ENCODE measurements at places on chromosomes 12 and 14.

GRCh38 chr14:68418174-68419118 lies 374.4 kb downstream of the ZFP36L1 start:
- DNase-seq = no peak

GRCh38 chr14:94500264-94500663 lies 9.0 kb downstream of the SERPINA12 start:
- DNase-seq = no peak

GRCh38 chr14:93309427-93309966 lies 23.3 kb downstream of the BTBD7 start:
- DNase-seq = no peak

GRCh38 chr12:54437697-54438096 lies 18.6 kb upstream of the ITGA5 start:
- DNase-seq = no peak

DNA sequence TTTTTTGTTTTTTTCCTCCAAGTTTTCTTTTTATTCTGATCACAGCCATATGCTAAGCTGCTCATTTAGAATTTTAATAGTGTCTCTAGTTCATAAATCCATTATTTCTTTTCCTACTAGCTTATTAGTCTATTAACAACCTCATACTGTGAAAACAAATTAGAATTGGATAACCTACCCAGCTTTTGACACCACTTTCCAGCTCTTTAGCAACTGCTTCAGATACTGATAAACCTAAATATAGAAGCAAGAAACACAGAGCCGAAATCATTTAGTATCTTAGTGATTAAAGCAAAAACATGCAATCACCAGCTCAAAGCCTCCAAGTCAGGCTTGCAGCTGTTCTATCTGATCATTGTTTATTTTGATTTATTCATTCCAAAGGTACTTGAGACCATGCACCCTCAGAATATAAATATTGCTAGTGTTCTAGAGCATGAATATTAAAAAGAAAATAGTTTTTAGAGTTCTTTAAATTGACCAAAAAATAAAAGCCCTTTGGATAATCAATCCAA lies 121.5 kb downstream of the STXBP6 start:
- DNase-seq = no peak

GRCh38 chr14:55245657-55246268 lies 25.5 kb upstream of the FBXO34 start:
- peak; percentile 39 for DNase-seq

DNA sequence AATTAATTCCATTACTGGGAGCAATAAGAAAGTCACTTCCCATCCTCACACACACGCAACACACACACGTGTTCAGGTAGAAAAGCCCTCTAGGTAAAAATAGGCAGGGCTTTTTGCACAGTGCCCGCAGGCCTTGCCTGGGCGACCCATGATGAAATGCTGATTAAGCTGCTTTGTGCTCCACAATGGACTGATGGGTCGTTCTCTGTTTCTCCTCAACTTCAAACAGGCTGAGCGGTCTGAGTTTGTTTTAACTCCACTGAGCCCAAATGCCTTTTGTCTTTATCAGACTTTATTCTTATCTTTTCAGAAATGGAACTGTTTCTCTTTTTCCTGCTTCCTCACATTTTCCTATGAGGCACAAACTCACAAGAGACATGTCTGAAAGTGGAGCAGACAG lies 9.4 kb upstream of the DACT1 start:
- DNase-seq = no peak

GRCh38 chr12:64631197-64631596 lies 20.9 kb downstream of the RASSF3 start:
- DNase-seq = no peak

DNA sequence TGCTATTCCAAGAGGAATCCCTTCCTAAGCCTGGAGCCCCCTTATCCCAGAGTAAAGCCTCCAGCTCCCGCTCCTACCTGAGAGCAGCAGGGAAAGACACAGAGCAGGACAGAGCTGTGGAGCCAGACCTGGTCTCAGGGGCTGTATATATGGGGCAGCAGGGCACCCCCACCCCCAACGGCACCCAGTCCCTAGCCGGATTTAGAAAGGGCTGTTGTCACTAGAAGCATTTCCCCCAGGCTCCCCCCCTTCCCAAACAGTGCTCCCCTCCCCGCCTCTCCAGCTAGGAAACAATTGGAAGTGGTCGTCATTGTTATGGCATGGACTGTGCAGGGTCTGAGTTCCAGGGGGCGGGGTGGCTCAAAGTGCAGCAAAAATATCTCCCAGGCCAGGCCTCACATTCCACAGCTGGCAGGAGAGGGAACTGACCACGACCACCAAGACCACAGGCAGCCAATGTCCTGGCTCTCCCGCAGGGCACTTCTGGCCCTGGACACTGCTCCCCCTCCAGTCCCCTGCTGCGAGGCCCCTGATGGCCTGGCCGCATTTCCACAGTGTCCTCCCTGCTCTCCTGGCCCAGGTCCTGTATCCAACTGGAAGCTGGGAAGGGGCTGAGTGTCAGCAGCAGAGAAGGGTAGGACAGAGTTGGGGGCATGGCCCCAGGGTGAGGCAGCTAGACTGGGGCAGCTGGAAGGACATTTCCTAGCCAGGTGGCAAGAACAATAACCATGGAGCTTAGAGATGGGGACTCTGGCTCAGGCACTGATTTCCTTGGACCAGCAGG lies at the start of gene MYH7:
MYH7 (minus strand) TSS at position 118 of the 784 bp plus-strand sequence. CDS start 1,928 bp downstream, outside the sequence.
- DNase-seq = no peak

- DNase-seq = peak; percentile 80
Measured at GRCh38 chr14:92563359-92563758, 49.8 kb downstream of the RIN3 start.

DNA sequence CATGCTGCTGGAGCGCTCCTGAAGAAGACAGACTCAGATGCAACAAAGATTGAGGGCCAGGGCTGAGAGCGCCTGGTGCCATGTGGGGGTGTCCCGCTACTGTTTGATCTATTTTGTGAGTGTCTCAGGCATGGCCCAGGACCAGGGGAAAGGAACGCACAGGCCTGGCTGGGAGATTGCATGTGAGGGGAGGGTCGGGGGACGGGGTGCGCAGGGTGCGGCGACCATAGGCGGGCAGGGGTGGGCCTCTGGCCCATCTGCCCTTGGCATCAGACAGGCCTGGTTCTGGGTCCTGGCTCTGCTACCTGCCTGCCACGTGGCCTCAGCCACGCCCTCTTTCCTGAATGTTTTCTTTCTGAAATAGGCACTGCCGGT lies 47.5 kb downstream of the BEGAIN start:
- no peak for DNase-seq

DNA sequence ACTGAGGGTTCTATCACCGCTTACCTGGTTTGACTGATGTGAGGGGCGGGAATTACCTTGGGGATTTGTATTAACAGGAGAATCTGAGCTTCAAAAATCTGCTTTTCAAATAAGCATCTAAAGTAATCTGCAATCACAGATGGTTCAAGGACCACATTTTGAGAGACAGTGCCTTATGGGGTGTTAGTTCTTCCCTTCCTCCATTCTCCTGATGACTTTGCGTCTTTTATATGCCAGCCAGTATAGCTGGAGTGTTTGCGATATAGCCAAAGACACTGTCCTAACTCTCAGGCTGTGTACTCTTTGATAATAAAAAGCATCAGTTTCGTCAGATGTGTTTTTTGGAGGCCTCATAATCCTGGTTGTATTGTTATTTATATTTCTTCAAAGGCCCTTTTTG lies 39.5 kb downstream of the PPHLN1 start:
- no peak for DNase-seq

- DNase-seq = no peak
Measured at GRCh38 chr12:84910549-84911241, 1.9 kb downstream of the SLC6A15 start.

- DNase-seq = peak; percentile 6
Measured at GRCh38 chr12:107929436-107929835, 154.9 kb downstream of the ASCL4 start.

DNA sequence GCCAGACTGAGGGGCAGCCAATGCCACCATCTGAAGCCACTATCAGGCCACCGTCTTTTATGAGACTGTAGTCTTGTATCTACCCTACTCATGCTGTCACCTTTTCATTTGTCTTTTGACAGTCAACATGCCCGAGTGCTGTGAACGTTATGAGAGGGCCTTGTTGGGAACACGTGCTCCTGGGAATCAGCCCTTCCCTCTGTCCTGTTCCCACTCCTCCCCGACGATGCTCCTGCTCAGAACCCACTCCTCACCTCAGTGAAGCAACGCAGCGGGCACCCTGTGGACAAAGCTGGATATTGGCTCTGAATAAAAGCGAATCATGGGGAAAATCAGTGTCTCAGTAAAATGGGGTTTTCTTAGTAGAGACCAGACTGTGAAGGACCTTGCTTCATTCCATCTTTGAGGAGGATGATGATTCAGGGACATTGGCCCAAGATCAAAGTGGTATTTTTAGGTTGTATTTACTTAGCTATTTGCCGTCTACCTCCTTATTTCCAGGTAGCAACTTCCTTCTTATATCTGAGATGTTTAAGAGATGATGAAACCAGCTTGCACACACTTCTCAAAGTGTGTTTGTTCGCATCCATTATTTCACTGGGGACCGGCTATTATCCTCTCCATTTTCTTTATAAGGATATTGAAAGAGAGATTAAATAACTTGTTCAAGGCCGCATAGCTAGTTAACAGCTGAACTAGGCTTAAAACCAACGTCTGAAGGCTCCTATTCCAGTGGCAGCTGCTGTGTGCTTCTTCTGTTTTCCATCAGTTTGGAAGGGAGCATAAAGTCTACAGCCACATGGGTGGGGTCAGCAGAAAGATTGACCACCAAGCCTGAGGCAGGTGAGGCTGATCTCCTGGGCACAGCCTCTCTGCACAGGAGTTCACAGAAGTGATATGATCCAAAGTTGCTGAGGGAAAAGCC lies 43.9 kb upstream of the CTDSP2 start:
- DNase-seq = no peak

- DNase-seq = no peak
Measured at GRCh38 chr12:75020068-75020557, 189.5 kb downstream of the KCNC2 start.

- DNase-seq = peak; percentile 52
Measured at GRCh38 chr12:50979369-50980052, 27.2 kb downstream of the HIGD1C start.

DNA sequence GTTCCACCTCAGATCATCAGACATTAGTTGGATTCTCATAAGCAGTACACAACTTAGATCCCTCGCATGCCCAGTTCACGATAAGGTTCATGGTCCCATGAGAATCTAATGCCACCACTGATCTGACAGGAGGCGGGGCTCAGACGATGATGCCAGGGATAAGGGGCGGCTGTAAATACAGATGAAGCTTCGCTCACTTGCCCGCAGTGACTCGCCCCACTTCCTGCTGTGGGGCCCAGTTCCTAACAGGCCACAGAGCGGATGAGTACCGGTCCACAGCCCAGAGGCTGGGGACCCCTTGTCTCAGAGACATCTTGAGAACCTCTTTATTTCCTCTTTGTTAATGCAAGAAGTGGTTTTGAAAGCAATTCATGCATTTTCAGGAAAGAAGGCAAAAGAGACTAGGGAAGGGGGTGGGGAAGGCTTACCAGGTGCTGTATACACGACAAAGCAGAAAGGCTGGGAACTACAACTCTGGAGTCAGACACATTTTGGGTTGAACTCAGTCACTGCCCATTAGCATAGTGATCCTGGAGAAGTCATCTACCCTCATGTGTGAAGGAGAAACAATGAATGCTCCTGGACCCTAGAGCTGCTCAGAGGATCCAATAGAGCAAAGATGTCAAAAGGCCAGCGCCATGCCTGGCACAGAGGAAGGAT lies 68.7 kb downstream of the EID3 start:
- DNase-seq = peak; percentile 35

- no peak for DNase-seq
Measured at GRCh38 chr12:26302776-26303175, 107.4 kb downstream of the SSPN start.

DNA sequence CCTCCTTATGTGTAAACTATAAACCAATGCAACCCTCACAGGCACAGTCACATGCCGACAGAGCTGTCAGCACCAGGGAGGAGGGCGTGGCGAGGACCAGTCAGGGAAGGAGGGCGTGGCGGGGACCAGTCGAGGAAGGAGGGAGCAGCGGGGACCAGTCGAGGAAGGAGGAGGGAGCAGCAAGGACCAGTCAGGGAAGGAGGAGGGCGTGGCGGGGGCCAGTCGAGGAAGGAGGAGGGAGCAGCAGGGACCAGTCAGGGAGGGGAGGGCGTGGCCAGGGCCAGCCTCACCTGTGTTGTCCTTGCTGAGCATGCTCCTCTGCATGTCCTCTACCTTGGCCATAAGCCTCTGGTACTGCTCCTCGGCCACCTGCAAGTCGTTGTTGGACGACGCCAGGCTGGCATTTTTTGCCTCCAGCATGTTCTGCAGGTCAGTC lies 24.2 kb downstream of the GOLGA3 start:
- DNase-seq = no peak

- DNase-seq = peak; percentile 27
Measured at GRCh38 chr12:21502164-21502496, 541 bp downstream of the GOLT1B start.

DNA sequence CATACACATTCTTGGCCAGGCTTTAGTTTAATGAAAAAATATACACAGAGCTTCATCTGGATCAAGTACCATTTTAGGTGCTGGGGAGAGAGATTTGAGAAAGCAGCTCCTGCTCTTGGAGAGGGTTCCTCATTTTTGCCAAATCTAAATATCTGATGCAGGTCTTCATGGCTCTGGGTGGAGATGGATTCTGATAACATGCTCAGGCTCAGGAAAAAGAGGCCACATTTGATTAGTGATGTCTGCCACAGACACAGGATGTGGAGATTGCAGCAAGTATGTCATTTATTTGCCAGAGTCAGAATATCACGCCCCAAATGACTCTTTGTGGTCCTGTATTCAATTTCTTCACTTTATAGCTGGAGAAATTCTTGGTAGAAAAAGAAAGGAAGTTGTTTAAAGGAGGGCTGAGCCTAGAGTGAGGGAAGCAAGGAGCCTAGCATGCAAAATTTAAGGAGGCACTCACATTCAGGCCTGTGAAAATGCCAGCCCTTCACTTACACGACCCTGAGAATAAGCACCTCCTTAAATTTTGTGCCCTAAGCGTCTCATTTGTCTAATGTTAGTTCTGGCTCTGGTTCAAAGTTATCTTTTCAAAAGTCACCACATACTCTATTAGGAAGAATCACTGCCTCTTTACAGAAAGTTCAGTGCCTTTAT lies 492.9 kb upstream of the TBX3 start:
- no peak for DNase-seq

DNA sequence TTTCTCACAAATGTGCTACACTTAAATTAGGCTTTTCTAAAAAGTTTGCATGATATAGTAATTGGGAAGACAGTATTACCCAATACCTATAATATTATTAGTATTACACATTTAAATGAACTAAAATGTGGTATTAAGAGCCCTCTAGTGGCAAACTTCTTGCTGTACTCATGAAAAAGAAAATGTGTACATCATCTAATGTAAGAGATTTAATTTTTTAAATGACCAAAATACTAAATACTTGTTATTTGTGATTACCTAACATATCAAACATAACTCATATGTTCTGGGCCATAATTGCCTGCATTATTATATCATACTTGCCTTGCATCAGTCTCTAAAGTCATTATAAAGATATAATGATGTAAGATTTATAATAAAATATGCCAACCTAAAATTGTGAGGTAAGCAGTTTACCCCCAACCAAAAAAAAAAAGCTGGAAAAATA lies 64.2 kb downstream of the DNAI7 start:
- peak; percentile 35 for DNase-seq

GRCh38 chr12:17609701-17610100 lies 480.3 kb downstream of the RERGL start:
- no peak for DNase-seq

- no peak for DNase-seq
Measured at GRCh38 chr12:26149968-26150500, 25.2 kb upstream of the BHLHE41 start.

Measured in activated CD4-positive, alpha-beta T cell treated with anti-CD3 and anti-CD28 coated beads, Interleukin-2, Interleukin-4, amounts not matched to agents 100 ng/mL and 50 ng/mL, durations not matched to agents 16 hours and 8 hours (primary cell).